ENCODE measurements at places on chromosomes 2 and 18.

DNA sequence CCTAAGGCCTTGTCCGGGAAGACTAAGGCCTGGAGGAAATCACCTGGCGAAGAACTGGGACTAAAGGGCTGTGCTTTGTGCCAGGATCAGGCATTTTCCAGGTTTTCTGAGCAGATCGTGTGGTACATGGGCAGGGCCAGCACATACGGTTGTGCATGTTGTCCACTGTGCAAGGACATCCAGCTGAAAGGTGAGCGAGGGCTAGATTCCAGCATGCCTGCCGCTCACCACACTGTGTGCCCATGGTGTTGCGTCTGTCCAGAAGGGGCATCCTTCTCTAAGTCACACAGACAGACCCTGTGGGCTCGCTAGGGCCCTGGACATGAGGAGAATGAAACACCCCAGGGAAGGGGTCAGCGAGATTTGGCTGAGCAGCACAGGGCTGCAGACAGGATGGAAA is 80.3 kb upstream of the TAF1B start:
- no peak for DNase-seq

- DNase-seq, result no peak
These were observed 26.8 kb upstream of the SP3 start for GRCh38 chr2:173991856-173992588.

DNA sequence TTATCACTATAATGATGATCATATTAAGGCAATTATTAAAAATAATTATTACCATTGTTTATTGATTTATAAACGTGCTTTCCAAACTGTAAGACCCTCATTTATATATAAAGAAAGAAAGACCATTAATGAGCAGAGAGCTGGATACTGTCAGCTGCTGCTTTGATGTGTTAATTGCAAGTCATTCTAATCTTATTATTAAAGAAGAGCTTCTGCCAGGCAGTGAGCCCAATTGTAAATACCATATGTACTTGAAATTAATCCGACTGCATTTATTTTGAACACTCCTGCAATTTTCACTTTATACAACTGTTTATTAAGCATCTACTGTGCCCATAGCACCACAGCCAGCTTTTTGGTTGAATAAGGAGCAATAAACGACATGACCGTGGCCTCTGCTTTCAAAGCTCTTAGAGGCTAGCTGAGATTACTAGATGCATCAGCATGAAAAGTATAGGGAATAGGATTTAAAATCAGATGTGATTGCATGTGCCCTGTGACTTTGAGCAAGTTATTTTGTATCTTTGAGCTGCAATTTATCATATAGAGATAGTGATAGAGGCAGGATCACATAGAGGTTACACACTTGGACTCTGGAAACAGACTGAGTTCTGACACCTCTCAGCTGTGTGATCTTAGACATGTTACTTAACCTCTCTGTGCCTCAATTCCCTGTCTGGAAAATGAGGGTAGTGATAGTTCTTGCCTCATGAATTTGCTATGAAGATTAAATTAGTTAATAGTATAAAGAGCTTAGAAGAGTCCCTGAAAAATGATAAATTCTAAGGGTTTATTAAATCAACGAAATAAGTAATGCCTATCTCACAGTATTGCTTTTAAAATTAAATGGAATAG is 83.4 kb downstream of the MYCN start:
- no peak for DNase-seq

GRCh38 chr2:152638590-152638989 is 78.7 kb downstream of the PRPF40A start:
- no peak for DNase-seq

DNA sequence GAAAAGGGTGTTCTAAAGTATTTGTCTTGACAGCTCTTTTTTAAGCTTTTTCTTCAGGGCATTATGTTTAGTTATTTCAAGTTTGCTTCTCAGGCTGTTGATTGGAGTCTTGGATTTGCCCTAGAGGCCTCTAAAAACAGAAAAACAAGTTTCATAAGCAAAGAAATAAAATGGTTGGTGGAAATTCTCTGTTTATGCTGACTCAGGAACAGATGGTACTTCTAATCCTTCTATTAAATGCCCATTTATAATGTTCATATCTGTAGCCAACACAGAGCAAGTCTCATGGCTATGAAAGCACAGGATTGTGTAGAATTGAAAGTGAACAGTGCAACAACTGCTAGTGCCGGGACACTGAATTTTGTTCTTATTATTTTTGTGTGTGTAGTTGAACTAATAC is 60.4 kb downstream of the KCNJ3 start:
- no peak for DNase-seq

GRCh38 chr2:206063635-206064034 is 22.3 kb downstream of the INO80D start:
- DNase-seq, result no peak

GRCh38 chr2:196167666-196168065 is 3.7 kb downstream of the STK17B start:
- no peak for DNase-seq

DNA sequence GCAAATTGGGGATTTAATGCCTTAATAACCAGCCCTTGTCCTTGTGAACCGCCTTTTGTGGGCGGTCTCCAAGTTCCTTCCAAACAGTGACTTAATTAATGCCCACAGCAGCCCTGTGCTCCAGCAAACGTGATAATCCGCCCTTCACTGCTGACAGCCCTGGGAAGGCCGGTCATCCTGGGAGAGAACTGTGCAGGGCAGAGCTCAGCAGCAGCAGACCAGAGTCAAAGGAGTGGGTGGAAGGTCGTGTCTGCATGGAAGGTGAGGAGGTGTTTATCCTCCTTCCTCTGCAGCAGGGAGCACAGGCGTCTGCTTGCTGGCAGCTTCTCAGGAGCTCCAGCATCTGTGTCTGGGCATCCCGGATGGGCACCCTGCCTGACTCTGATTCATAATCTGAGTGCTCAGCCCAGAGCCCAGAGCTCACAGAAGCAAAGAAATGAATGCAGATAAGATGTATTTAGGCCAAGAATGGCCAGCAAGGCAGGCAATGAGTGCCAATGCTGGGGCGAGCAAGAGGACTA is 270.0 kb upstream of the PXDN start:
- no peak for DNase-seq

GRCh38 chr18:31652877-31653276 is 31.5 kb downstream of the B4GALT6 start:
- DNase-seq, result no peak

DNA sequence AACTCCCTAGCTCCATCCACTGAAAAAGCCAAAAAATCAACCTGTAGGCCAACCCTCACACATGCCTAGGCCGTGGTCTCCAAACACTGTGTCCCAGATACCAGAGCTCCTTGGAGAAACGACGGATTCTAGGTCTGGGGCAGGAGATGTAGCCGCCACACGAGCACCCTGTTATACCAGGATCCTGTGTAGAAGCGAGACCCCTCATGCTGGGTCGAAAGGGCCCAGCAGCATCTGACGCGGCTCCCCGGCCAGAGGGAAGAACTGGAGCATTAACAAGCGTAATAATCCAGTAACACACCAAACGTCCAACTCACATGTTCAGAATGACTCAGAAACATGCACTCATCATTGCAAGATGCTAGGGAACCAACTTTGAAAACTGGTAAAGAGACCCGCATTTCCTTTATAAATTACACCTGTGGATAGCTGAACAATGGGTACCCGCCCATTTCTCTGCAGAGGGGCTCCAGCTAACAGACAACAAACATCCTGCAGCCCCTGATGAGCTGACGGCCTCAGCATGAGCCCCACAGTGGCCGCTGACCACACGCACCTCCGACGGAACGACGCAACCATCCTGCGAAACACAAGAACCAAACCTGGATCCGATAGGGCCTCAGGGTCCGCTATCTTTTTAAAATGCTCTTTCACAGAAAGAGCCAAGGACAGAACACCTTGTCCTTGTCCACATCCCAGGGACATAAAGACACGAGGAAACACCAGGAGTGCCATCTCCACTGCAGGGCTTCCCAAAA is 14.2 kb downstream of the SLC66A2 start:
- DNase-seq, result no peak

GRCh38 chr2:120350801-120351320 is 4.9 kb downstream of the INHBB start:
- DNase-seq, result no peak

- no peak for DNase-seq
These were observed 190.7 kb upstream of the GATA6 start for GRCh38 chr18:21978546-21979170.

GRCh38 chr2:235613649-235614048 is 119.8 kb downstream of the AGAP1 start:
- no peak for DNase-seq

- DNase-seq, result no peak
These were observed 29.7 kb upstream of the GTF2A1L start for GRCh38 chr2:48587961-48588360.

GRCh38 chr2:38708900-38709566 is 42.1 kb downstream of the SRSF7 start:
- DNase-seq, result no peak

- no peak for DNase-seq
These were observed 96.7 kb downstream of the PXDN start for GRCh38 chr2:1647417-1648240.

DNA sequence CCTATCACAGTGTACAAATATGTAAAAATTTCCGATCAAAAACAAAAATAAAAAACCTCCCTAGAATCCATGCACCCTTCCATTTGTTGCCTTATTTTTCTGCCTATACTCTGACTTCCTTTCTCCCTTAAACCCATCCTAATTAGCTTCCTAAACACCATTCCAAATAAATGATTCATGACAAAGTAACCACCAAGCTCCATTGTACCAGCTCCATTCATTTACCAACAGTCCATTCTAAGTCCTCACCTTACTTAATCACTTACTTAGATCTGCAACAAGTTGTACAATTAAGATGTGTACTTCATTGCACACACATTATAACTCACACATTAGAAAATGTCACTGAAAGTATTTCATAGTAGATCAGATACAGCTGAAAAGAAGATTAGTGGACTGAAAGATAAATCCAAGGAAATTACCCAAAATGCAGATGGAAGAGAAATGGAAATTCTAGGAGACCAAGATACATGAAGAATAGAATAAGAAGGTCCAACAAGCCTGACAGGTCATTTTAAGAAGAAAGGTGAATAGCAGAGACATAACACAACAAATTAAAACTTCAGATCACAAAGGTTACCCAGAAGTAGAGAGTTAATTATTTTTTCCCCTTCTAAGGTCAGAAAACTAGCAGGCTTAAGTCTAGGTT is 154.6 kb downstream of the DYM start:
- DNase-seq, result no peak

DNA sequence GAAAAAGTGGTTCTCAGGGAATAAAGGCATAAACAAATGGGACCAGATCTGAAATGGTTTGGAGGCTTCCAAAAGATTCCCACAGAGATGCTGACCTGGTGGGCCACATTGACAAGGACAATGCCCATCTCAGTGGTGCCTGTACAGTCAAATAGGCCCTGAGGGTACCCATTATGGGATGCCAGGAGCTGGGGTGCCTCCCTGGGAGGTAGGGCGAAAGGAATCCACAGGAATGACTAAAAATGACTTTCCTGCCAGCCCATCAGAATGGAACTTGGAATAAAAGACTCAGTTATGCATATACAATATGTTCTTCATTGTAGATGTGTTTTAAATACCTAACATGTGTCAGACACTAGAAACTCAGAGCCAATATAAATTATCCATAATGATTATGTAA is 248.5 kb downstream of the RNF144A start:
- no peak for DNase-seq

GRCh38 chr2:88247531-88247930 is 77.4 kb downstream of the THNSL2 start:
- DNase-seq, result no peak

GRCh38 chr18:58538604-58539386 is 90.1 kb downstream of the ALPK2 start:
- no peak for DNase-seq

DNA sequence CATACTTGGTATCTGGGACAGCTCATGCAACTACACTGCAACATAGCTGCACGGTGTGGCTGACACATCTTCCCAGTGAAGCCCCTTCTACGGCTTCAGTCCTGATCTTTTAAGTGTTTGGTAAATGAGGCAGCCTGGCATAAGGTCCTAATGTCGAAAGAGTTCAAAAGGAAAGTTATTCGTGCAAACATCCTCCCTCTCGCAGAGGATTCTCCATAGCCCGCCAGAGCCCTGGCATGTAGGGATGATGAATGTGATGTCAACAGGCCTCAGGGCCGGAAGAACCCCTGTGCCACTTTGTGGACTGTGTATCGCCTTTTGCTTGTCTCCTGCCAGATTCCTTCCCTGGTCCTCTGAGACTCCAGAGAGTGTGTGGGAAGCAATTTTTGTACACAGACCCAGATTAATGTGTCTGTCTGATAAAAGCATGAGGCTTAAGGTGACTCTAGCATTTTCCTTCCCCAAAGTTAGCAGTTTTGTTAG is 88.5 kb downstream of the SOCS6 start:
- DNase-seq, result no peak

DNA sequence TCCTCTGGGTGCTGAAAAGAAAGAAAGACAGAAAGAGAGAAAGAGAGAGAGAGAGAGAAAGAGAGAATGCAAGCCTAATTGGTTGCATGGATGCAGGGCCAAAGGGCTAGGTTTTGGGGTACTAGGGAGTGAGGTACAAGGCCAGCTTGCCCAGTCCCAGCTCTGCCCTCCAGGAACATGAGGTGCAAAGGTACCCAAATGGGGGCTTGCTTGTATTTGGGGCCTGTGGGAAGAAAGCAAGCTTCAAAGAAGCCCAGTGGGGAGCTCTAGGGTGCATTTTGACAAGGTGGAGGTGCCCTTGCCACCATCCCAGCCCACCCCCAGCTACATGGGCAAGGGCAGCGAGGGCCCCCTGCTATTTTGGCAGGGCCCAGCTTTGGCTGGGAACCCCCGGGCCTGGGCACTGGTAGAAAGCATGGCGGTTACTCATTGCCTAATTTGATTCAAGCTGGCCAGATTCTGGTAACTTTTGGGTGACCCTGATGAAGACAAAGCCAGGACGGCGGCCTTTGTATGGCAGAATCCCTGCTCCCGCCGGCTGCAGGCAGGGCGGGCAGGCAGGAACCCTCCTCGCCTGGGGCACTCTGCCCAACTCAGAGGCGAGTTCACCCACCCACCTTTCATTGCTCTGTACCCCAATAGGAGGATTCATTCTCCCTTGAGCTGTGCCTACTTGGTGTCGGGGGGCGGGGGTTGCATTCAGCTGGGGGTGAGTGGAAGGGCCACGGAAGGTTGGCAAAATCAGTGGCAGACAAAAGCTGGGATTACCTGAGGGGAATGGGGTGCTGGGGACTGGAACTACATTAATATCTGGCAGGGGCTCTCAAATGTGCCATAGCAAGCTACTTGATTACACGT is 537 bp upstream of the HOXD4 start:
- no peak for DNase-seq
